ENCODE measurements at places on chromosomes 13 and 19.

DNA sequence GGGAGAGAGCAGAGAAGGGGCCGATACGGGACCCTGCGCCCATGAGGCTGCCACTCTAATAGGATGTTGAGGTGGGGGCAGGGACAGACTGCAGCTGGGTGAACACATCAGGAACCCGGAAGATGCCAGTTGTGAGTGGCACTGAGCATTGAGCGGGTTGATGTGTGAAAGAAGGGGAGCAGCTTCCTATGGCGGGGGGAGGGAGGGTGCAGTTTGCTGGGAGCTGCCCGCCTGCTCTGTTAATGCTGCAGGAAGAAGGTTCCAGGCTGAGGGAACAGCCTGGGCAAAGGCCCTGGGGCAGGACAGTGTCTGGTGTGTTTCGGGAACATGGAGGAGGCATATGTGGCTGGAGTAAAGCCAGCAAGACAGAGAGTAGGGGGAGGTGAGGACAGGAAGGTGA lies 29.8 kb downstream of the DNM2 start:
- no peak for DNase-seq

DNA sequence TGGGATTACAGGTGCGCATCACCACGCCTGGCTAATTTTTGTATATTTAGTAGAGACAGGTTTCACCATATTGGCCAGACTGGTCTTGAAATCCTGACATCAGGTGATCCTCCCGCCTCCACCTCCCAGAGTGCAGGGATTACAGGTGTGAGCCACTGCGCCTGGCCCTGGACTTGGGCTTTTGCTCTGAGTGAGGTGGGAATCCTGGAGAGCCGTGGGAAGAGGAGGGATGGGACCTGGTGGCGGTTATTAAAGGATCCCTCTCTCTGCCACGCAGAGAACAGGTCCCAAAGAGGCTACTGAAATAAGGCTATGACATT lies 1.7 kb upstream of the TLE5 start:
- DNase-seq, result no peak

DNA sequence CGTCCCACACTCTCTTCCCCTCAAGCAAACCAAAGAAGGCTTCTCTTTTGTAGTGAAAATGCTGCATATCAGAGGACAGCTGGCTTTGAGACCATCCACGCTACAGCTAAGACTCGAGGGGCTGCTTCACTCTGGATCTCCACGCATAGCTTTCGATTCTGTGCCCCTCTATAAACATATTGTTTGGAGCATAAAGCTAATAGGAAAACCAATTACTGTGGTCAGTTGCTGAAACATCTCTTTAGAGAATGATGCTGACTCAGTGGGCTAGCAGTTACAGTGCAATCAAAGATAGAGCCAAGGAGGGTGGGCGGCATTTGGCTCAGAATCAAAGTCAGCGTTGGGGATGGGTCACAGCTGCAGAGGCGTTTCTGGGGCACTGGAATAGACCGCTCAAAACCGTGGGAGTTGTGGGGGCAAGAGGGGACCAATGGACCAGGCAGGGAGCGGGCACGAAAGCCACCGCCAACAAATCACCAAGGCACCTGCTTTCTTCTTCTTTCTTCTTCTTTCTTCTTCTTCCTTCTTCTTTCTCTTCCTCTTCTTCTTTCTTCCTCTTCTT lies 76.7 kb downstream of the RASL11A start:
- DNase-seq, result no peak

DNA sequence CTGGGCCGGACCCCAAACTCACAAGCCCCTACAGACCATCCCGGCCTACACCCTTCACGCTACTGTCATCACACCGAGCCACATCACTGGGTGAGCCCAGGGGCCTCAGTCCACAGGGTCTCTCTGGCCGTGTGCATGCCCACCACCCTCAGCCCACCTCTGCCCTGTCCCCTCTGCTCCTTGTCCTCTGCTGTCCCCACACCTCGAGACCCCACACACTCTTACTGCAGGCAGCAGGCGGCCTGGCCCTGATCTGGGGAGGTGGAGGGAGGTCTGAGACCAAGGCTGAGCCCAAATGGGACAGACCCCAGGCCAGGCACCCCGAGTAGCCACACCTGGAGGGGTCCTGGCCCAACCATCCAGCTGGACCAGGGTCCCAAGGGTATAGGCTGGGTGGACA lies 35.2 kb downstream of the PEPD start:
- DNase-seq, result no peak

GRCh38 chr19:29529646-29530539 lies 4.1 kb downstream of the VSTM2B start:
- DNase-seq, result no peak

Data from AG04450 (cell line).